Stimulated activated CD8-positive, alpha-beta memory T cell treated with anti-CD3 and anti-CD28 coated beads, Interleukin-4, amount 100 ng/mL, for 4 hours (primary cell): ENCODE measurements at places on chromosomes 6 and 20.
A peak's percentile ranks its signal among the peaks of the same experiment; 100 is the strongest.

DNA sequence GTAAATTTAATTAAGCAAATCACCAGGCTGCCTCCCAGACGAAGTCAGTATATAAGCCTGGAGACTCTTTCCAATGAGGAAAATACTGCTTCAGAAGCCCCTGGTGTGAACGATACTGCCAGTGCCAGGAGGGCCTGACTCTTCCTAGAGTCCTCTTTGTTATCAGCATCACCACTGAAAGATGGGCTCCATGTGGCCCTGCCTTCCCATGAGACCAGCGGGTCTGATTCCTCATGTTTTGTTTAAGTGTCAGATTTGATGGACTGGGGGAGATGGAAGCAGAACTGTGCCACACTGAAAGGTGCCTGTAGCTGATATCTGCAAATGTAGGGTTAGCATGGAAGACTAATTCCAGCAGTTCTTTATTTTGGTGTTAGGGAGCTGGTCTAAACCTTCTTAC is 7.9 kb downstream of the NQO2 start:
- no peak for DNase-seq

DNA sequence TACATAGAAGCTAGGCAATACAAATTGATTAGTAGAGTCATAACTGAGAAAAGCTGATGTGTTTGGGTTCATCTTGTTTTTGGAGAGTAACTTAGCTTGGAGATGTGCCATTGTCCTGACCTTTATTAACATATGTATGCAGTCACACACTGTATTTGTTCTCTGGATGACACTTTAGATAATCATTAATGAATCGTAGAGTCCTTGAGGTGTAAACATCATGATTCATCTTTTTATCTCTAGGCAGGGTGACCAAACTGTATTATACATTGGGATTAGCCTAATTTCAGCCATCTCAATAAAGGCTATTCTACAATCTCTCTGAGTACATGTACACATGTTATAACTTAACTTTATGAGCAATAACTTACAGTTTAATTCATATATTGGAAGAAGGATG is 3.6 kb upstream of the MTCL3 start:
- DNase-seq = no peak

GRCh38 chr6:155181498-155181897 is 82.3 kb upstream of the CLDN20 start:
- no peak for DNase-seq

GRCh38 chr20:34083137-34083536 is 28.9 kb downstream of the EIF2S2 start:
- DNase-seq = no peak

GRCh38 chr6:518218-518617 is 126.7 kb downstream of the IRF4 start:
- no peak for DNase-seq

DNA sequence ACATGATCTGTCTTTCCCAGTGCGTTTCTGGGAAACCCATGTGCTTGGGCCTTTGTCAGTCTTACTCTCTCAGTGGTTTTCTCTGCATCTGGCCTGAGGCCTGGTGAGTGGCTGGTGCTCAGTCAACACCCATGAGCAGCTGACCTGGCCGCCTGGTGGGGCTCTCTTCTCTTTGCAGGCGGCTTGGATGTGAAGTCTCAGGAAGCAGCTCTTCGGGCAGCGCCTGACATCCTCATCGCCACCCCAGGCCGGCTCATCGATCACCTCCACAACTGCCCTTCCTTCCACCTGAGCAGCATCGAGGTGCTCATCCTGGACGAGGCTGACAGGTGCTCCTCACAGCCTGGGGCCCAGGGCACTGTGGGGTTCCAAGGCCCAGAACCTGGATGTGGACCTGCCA is 10.8 kb downstream of the DDX27 start:
- DNase-seq = no peak

DNA sequence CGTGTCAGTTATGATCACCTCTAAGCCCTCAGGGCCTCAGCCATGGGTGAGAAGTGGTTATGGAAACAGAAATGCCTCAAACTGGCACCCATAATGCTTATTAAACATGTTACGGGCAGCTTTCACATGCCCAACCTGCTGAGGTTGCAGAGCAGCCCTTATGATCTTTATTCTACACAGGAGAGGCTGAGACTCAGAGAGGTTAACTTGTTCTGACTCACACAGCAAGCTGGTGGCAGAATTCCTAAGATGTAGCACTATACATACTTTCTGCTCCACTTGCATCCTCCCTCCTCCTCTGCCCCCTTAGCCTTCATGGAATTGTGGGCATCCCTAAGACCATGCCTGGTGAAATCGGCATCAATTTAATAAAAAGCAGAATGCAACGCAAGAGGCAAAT is 34.7 kb upstream of the IGF2R start:
- no peak for DNase-seq

DNA sequence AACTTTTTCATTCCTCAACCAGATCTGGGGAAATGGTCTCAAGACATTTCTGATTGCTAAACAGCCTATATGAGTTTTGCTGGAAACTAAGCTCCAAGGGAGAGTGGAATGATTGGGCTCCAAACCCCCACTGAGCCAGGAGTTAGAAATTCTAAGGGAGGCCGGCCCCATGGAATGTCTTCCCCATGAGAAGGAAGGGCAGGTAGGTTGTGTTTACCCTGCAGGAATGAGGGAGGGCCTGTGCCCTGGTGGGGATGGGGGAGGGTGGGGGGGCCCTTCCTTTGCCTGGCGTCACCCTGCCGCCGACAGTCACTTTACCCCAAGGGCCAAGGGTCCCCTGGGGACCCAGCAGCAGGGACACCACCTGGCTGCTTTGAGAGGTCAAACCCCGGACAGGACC is 298.9 kb downstream of the TFAP2C start:
- DNase-seq = no peak

DNA sequence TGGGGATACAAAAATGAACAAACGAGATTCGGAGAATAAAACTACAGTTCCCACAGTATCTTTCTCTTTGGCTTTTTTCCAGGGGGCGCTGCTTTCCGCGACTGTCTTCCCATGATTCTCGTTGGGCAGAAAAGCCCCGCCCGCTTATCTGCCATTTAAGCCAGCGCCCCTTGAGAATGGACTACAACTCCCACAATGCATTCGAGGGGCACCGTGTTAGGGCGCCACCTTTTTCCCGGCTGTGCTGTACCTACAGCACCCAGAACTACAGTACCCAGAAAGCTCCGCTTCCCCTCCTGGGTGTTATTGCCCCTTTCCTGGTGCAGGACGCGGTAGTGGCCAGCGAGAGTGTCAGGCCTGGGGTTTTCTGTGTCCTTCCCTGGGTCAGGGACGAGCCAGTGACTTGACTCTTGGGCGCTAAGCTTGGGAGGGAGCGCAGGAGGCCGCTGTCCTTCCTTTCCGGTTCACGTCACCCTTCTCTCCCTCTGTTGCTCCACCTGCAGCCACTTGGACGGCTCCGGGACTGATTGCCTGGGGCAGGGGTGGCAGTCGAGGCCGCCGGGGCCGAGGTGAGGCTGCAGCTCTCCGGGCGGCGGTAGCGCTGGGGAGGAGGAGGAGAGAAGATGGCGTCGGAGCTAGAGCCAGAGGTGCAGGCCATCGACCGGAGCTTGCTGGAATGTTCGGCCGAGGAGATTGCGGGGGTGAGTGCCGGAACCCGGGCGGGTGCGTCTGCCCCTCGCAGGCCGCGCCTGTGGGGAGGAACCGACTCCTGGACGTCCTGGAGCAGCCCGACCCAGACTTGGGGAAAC is at the start of gene UBR2:
UBR2 (plus strand) TSS at position 333 of the 809 bp plus-strand sequence; CDS start at position 624, 291 bp downstream.
- DNase-seq = peak; percentile 85

- no peak for DNase-seq
Observed at GRCh38 chr20:33279261-33279910, 3.6 kb upstream of the BPIFB1 start.

DNA sequence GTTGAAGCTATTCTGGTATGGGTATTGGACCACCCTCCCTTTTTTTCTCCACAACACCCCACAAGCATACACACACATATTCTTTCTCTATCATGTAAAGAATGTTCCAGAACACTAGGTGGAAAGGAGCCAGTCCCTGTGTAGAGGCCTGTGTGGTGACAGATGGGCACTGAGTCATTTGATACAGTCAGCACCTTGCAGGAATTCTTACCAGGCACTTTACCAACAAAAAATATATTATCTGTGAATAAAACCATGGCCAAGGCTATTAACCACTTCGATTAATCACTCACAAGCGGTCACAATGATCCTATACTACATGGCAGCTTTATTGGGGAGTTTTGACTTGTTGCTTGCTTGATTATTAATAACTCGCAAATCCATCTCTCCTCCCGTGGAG is 149.5 kb downstream of the BFSP1 start:
- DNase-seq = no peak

DNA sequence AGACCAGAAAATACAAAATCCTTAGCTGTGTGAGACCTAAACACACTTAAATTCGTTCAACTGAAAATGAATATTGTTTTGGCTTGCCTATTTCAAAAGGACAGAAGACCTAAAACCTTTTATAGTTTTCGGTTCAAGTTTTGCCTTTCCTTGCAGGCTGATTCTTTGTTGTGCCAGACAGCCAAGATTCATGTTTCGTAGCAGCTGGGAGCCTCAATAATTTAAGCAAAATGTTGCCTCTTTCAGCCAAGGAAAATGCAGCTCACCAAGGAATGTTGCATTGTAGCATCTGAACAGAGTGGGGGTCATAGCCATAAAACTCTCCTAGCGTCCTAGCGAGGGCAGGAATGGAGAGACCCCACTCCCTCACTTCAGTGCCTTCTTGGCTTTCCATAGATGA is 92.3 kb upstream of the INSM1 start:
- DNase-seq = no peak

GRCh38 chr20:15814360-15814759 is 758.9 kb downstream of the KIF16B start:
- no peak for DNase-seq

DNA sequence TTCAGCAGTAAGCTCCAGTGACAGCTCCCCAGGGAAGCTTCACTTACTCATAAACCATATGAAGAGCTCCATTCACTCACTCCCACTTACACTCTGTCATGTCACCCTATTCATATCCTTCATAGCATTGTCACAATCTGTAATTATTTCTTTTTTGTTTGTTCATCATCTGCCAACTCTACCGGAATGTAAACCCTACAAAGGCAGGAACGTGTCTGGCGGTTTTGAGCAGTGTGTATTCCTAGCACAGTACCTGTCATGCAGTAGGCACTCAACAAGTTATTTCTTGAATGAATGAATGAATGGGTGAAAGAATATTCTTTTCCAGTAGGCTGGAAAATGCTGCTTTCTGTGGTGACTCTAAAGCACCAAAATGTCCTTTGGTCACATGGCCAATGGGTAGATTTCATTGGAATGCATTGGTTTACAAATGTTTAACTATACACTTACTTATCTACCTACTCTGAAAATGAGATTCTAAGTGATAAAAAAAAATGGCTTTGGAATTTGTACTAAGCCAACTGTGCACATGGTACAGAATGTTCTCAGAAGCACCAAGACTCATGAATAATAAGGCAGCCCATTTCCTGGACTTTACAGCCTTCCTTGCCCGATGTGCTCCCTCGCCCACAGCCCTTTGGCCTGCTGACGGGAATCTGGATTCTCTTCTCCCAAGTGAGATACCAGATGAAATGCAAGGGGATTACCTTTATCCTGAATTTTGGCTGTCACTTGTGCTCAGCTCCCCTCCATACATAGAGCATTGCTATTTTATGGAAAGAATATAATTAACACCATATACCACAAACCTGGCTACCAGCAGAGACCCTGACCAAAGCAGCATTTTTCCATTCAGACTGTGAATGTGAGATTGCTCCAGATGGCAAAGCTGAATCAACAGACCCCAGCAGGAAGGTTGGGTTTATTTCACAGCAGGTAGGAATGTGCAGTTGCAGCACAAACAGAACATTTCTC is 273.3 kb downstream of the ALDH8A1 start:
- DNase-seq = no peak

- no peak for DNase-seq
Observed at GRCh38 chr6:88529726-88530125, 363.6 kb upstream of the CNR1 start.

GRCh38 chr6:125798734-125799508 is 8.2 kb downstream of the NCOA7 start:
- DNase-seq = no peak

DNA sequence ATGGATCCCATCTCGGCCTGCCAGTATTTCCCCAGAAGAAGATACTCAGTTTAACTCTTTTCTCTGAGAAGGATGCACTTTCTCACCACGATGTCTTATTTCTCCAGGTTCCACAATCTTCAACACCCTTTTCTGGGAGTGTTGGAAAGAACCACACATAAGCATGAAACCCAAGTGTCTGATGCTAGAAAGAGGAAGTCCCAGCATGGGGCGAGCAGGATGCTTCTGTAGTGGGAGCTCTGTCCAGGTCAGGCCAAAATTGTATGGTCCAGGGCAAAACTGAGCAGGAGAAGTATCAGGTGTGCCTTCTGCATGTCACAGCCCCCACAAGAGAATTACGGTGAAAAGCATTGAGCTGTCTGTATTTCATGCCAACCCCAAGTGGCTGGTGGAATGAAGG is 11.0 kb downstream of the TREM1 start:
- DNase-seq = no peak

- DNase-seq = no peak
Observed at GRCh38 chr6:72328775-72329174, 293.1 kb upstream of the KCNQ5 start.
